Mesenchymal stem cell (in vitro differentiated cells and primary cell): ENCODE measurements at places on chromosomes 2 and 18.
A peak's percentile ranks its signal among the peaks of the same experiment; 100 is the strongest.

GRCh38 chr2:235861383-235861782 lies 306.8 kb downstream of the GBX2 start:
- H3K4me1 ChIP-seq, result peaks cover 8% of the 10 kb centered on the region
- no peak for DNase-seq
- peaks cover 4% of the 10 kb centered on the region for H3K36me3 ChIP-seq
- H3K27me3 ChIP-seq, result no peaks in the 10 kb centered on the region
- H3K27ac ChIP-seq, result no peak overlapping the region

DNA sequence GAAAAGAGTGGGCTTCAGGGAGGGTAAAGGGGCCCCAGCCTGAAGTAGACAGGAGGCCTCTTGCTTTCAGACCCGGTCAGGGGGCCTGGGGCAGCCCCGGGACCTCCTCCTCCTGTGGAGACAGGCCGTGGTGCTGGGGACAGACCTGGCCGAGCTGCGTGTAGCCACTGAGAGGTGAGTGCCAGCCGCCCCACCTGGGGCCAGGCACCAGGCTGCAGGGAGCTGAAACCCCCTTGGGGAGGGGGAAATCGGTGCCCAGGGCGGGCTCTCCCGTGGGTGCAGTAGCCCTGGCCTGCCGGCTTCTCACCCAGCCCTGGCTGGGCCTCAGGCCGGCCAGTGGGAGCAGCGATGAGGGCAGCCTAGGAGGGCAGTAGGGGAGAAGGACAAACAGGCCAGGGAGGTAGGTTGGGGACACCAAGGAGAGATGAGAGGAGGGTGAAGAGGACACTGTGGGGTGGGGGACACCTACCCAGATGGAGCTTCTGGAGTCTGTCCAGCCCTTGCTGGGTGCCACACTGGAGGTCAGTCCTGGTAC lies 24.0 kb downstream of the CROCC2 start:
- H3K27ac ChIP-seq, result no peak overlapping the region
- no peak for DNase-seq
- no peak overlapping the region for H3K4me3 ChIP-seq
- peaks cover 23% of the 10 kb centered on the region for H3K27me3 ChIP-seq

GRCh38 chr2:72834596-72834995 lies 8.8 kb upstream of the EXOC6B start:
- DNase-seq, result no peak
- no peak overlapping the region for H3K27ac ChIP-seq
- H3K27me3 ChIP-seq, result no peaks in the 10 kb centered on the region

GRCh38 chr2:88250404-88250803 lies 80.3 kb downstream of the THNSL2 start:
- H3K27me3 ChIP-seq, result peaks cover 15% of the 10 kb centered on the region
- no peak overlapping the region for H3K4me3 ChIP-seq
- H3K27ac ChIP-seq, result no peak overlapping the region
- H3K36me3 ChIP-seq, result no peaks in the 10 kb centered on the region
- no peaks in the 10 kb centered on the region for H3K4me1 ChIP-seq

DNA sequence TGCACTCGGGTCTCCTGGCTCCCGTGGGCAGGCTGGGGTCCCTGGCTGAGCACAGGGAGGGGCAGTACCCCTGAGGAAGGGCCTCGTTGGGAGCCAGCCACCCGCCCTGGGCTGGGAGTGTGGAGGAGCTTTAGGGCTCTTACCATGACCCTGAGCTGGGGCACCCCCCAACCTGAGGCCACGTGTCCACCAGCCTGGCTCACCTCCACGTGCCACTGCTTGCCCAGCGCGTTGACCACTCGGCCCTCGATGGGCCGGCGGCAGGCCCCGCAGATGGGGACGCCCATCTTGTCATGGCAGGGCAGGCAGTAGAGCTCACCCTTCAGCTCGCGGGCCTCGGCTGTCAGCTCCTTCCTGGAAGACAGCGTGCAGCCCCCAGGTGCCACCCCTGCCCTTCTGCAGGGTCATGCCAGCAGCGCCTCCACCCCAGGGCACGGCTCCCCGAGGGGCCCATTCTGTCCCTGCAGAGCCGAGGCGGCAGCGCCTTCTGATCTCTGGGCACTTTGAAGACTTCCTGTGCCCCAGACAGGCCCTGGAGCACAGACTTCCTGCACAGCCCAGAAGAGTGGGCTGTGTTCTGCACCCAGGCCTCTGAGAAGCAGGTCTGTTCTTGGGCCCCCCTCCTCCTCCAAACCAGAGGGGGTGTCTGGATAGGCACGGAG lies 4.0 kb upstream of the GPR17 start:
- no peak for DNase-seq
- H3K4me3 ChIP-seq, result no peak overlapping the region
- H3K36me3 ChIP-seq, result peaks cover 16% of the 10 kb centered on the region
- H3K4me1 ChIP-seq, result peaks cover 30% of the 10 kb centered on the region
- H3K27me3 ChIP-seq, result no peaks in the 10 kb centered on the region

DNA sequence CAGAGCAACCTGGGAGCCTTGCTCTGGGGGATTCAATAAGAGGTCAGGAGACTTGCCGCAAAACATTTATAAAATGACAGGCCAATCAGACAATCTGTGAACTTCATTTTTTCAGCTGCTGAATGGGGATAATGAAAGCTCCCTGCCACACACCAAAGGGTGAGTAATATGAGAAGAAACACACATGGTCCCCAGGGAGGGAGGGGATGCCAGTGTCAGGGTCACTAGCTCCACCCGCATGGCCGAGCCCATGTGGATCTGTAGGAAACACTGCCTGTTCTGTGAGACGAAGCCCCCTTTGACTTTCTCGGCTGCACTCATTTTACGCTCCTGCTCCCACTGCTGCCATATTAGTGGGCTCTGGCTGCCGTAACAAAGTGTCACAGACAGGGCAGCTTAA lies 521.0 kb upstream of the RAB6C start:
- H3K36me3 ChIP-seq, result no peaks in the 10 kb centered on the region
- no peak for DNase-seq

DNA sequence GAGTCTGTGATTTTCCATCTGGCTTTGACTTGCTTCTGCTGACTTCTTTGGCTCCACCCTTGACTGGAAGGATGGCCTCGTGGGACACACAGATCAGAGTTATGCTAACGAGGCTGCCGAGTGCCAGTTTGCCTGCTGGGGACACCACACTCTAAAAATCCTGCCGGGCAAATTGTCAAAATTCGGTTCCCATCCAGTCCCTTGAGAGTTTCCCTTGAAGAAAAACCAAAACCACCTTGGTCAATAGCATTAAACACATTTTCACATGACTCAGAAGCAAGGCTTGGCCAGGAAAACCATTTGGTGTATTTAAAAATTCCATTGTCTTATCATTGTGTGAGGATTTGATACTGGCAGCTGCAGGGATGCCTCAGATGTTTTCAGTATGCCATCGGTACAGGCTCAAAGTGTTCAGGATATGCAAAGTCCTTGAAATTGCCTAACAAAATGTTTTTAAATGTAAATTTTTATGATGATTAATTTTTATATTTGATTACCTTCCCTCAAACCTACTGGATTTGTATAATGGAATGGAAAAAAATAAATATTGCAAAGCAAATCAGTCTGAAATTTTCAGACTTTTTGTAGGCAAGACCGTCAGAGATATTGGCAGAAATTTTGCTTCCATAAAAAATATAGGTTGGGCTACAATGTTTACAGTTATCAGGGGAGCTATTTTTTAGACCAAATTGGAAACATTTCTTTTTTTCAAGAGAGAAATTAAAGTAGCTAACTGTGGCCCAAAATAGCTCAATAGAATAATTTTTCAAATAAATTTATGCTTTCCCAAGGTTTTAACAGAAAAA lies 41.6 kb downstream of the KCNE4 start:
- H3K27ac ChIP-seq, result no peak overlapping the region
- peaks cover 2% of the 10 kb centered on the region for H3K4me1 ChIP-seq
- peak; percentile 33 for DNase-seq
- H3K36me3 ChIP-seq, result no peaks in the 10 kb centered on the region
- H3K4me3 ChIP-seq, result peak overlapping the region; percentile 17

- H3K36me3 ChIP-seq, result no peaks in the 10 kb centered on the region
- H3K4me1 ChIP-seq, result peaks cover 2% of the 10 kb centered on the region
- H3K4me3 ChIP-seq, result no peak overlapping the region
- no peak for DNase-seq
- H3K27me3 ChIP-seq, result no peaks in the 10 kb centered on the region
These were observed 401.2 kb downstream of the TGIF1 start for GRCh38 chr18:3851159-3851558.

- DNase-seq, result peak; percentile 49
- H3K27ac ChIP-seq, result peak overlapping the region; percentile 51
- H3K27me3 ChIP-seq, result no peaks in the 10 kb centered on the region
- peaks cover 4% of the 10 kb centered on the region for H3K36me3 ChIP-seq
These were observed 4.3 kb downstream of the VAPA start for GRCh38 chr18:9918016-9918680.

DNA sequence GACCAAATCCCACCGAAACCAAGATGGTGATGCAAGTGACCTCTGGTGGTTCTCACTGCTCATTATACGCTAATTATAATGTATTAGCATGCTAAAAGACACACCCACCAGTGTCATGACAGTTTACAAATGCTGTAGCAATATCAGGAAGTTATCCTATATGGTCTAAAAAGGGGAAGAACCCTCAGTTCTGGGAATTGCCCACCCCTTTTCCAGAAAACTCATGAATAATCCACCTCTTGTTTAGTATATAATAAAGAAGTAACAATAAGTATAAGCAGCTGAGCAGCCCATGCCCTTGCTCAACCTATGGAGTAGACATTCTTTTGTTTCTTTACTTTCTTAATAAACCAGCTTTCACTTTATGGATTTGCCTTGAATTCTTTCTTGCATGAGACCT lies 31.0 kb upstream of the FMNL2 start:
- H3K4me1 ChIP-seq, result no peaks in the 10 kb centered on the region
- DNase-seq, result no peak
- no peaks in the 10 kb centered on the region for H3K27me3 ChIP-seq
- H3K4me3 ChIP-seq, result no peak overlapping the region

GRCh38 chr2:16037808-16038457 lies 97.6 kb downstream of the MYCN start:
- DNase-seq, result no peak
- no peaks in the 10 kb centered on the region for H3K36me3 ChIP-seq
- H3K4me1 ChIP-seq, result no peaks in the 10 kb centered on the region
- no peak overlapping the region for H3K27ac ChIP-seq
- peaks cover 4% of the 10 kb centered on the region for H3K27me3 ChIP-seq
- H3K4me3 ChIP-seq, result no peak overlapping the region

- DNase-seq, result no peak
- no peaks in the 10 kb centered on the region for H3K36me3 ChIP-seq
- no peaks in the 10 kb centered on the region for H3K27me3 ChIP-seq
- H3K4me1 ChIP-seq, result peaks cover 8% of the 10 kb centered on the region
- H3K4me3 ChIP-seq, result no peak overlapping the region
- H3K27ac ChIP-seq, result no peak overlapping the region
These were observed 73.9 kb downstream of the ACKR3 start for GRCh38 chr2:236643480-236643879.

DNA sequence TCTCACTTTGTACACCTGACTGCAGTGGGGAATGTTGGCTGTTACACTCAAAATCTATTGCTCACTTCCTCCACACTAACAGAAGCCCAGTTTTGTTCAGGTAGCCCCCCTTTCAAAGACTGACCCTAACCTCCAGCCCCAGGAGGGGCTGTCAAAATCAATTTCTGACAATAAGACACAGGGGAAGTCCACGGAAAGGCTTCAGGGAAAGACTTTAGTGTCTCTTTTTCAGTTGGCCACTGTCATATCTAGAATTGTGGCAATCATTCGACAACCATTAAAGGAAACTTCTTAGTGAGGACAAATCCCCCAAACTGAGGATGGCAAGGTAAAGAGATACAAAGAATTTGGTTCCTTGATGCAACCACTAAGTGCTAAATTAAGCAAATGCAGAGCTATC lies 59.0 kb downstream of the BARD1 start:
- H3K4me3 ChIP-seq, result no peak overlapping the region
- H3K27ac ChIP-seq, result no peak overlapping the region
- no peaks in the 10 kb centered on the region for H3K27me3 ChIP-seq
- no peak for DNase-seq

DNA sequence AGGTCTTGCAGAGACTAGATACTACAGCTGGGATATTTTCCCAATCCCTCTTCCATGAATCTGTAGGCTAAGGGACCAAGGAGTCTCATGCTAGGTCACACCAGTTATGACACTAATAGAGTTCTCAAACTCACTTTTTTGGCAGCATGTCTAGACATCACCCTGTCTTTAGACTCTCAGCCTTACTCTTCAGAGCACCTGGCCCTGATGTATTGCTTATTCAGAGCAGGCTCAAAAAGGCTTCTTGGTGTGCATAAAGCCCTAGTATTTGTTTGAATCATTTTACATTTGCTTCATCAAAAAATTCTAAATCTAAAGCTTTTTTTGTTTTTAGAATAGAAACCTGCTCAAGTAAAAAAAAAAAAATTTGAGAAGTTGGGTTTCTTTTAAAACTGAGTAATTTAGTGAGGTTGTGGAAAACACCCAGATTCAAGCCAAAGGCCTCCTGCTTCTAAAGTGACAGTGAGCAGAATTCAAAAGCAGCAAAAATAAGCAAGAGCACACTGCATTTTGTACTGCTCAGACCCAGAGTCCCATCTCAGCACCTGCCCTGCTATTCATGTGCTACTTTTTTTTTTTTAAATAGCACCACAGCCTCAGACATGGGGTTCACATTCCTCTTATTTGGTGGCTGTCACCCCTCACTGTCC lies 18.0 kb upstream of the DNAH6 start:
- no peak overlapping the region for H3K27ac ChIP-seq
- H3K27me3 ChIP-seq, result no peaks in the 10 kb centered on the region
- no peak for DNase-seq

- H3K4me3 ChIP-seq, result no peak overlapping the region
- H3K4me1 ChIP-seq, result no peaks in the 10 kb centered on the region
- no peaks in the 10 kb centered on the region for H3K36me3 ChIP-seq
- H3K27me3 ChIP-seq, result no peaks in the 10 kb centered on the region
- DNase-seq, result no peak
- H3K27ac ChIP-seq, result no peak overlapping the region
These were observed 181.0 kb downstream of the SLC39A10 start for GRCh38 chr2:195838002-195838401.

GRCh38 chr2:47034973-47035609 lies 119.5 kb upstream of the MCFD2 start:
- peaks cover 49% of the 10 kb centered on the region for H3K4me1 ChIP-seq
- peak overlapping the region; percentile 96 for H3K27ac ChIP-seq
- no peaks in the 10 kb centered on the region for H3K27me3 ChIP-seq
- H3K4me3 ChIP-seq, result no peak overlapping the region
- DNase-seq, result peak; percentile 52

GRCh38 chr2:11408959-11409571 lies 56.9 kb downstream of the E2F6 start:
- H3K36me3 ChIP-seq, result no peaks in the 10 kb centered on the region
- no peaks in the 10 kb centered on the region for H3K27me3 ChIP-seq
- no peak for DNase-seq
- H3K4me1 ChIP-seq, result peaks cover 1% of the 10 kb centered on the region

GRCh38 chr18:27004056-27004829 lies 138.7 kb upstream of the AQP4 start:
- H3K36me3 ChIP-seq, result no peaks in the 10 kb centered on the region
- peak; percentile 6 for DNase-seq
- H3K4me3 ChIP-seq, result no peak overlapping the region
